Stimulated activated CD4-positive, alpha-beta T cell treated with anti-CD3 and anti-CD28 coated beads, TNF-alpha, amount 100 ng/mL, for 4 hours (primary cell): ENCODE measurements at places on chromosomes 4 and X.

DNA sequence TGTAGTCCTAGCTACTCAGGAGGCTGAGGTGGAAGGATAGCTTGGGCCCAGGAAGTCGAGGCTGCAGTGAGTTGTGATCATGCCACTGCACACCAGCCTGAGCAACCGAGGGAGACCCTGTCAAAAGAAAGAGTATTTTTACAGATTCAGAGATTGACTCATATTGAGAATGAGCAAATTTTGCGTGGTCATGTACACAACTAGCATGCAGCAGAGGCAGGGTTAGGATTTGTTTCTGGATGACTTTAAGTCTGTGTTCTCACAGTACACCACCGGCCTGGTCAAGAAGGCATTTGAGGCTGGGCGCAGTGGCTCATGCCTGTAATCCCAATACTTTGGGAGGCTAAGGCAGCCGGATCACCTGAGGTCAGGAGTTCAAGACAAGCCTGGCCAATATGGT lies 44.8 kb upstream of the CBR4 start:
- no peak for DNase-seq

DNA sequence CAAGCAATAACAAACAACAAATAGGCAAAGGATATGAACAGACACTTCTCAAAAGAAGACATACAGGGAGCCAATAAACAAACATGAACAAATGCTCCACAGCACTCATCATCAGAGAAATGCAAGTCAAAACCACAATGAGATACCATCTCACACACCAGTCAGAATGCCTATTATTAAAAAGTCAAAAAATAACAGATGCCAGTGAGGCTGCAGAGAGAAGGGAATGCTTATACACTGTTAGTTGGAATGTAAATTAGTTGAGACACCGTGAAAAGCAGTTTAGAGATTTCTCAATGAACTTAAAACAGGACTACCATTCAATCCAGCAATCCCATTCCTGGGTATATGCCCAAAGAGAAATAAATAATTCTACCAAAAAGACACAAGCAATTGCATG lies 129.8 kb upstream of the MAGEB2 start:
- DNase-seq: no peak

GRCh38 chr4:175747250-175747649 lies 64.8 kb downstream of the GPM6A start:
- DNase-seq: no peak

GRCh38 chrX:25288676-25289075 lies 272.9 kb upstream of the ARX start:
- no peak for DNase-seq

DNA sequence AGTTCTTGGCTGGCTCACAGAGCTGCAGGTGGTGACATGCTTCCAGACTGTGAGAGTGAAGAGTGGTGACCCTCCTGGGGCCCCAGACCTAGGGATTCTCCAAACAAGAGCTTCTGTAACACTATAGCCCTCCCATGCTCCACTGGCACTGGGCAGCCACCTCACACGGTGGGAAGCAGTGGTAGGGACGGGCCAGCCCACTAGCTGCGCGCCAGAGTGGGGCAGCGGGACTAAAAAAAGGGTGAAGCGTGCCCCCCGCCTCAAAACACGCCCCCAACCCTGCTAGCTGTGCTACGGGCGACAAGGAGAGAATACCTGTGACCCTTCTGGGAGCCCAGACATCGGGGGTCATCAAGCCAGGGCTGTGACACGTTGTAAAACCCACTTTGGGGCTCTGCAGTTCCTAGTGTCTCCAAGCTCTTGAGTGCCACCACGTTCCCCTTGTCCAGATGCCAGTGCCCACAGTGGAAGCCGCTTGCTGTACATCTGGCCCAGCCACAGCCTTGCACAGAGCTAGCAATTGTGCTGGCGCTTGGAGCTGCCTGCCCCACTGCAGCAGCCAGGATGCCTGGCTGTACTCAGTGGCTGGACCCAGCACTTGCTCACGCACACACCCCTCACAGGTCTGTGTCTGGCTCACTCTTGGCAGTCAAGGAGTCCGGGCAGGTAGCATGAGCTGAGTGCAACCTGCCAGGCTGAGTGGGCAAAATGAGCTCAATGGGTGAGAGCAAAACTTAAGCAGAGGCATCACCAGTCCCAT lies 100.0 kb downstream of the DCAF12L2 start:
- DNase-seq: no peak

GRCh38 chrX:109943740-109944092 lies 59.2 kb upstream of the TMEM164 start:
- DNase-seq: no peak

DNA sequence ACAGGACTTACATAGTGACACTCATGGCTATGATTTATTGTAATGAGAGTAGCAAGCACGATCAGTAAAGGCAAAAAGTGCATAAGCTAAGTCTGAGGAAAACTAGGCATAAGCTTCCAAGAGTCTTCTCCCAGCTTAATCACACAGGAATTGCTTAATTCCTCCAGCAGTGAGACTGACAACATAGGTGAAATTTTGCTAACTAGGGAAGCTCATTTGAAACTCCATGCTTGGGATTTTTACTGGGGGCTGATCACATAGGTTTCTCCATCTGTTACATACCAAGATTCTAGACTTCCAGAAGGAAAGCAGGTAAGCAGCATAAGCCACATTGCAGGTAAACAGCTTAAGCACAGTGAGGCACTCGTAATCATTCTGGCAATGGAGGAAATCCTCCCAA lies 71.8 kb upstream of the FHDC1 start:
- DNase-seq: no peak
